ENCODE measurements at places on chromosomes 6 and 20. TPM values are rescaled to one million over a fixed set of nuclear protein-coding genes. Genes with fewer than 3 reads are reported as not detected.

- no peak overlapping the region for H3K4me3 ChIP-seq
- H3K27ac ChIP-seq, result no peak overlapping the region
- DNase-seq, result no peak
- H3K27me3 ChIP-seq, result peaks cover 88% of the 10 kb centered on the region
- peaks cover 13% of the 10 kb centered on the region for H3K4me1 ChIP-seq
Observed at GRCh38 chr6:98838032-98838431, 3.7 kb downstream of the POU3F2 start.

DNA sequence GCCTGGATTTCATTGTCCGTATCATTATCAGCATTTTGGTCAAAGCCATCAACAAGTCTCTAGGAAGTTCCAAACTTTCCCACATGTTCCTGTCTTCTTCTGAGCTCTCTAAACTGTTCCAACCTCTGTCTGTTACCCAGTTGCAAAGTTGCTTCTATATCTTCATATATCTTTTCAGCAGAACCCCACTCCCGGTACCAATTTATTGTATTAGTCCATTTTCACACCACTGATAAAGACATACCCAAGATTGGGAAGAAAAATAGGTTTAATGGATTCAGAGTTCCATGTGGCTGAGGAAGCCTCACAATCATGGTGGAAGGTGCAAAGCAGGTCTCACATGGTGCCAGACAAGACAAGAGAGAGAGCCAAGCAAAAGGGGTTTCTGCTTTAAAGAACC is 293.2 kb downstream of the EPM2A start:
- no peak for DNase-seq
- no peaks in the 10 kb centered on the region for H3K27me3 ChIP-seq
- H3K36me3 ChIP-seq, result no peaks in the 10 kb centered on the region
- no peak overlapping the region for H3K27ac ChIP-seq
- H3K4me1 ChIP-seq, result no peaks in the 10 kb centered on the region

- H3K4me3 ChIP-seq, result no peak overlapping the region
- no peak for DNase-seq
- no peaks in the 10 kb centered on the region for H3K36me3 ChIP-seq
- no peak overlapping the region for H3K27ac ChIP-seq
Observed at GRCh38 chr6:162907876-162908481, 180.2 kb downstream of the PACRG start.

DNA sequence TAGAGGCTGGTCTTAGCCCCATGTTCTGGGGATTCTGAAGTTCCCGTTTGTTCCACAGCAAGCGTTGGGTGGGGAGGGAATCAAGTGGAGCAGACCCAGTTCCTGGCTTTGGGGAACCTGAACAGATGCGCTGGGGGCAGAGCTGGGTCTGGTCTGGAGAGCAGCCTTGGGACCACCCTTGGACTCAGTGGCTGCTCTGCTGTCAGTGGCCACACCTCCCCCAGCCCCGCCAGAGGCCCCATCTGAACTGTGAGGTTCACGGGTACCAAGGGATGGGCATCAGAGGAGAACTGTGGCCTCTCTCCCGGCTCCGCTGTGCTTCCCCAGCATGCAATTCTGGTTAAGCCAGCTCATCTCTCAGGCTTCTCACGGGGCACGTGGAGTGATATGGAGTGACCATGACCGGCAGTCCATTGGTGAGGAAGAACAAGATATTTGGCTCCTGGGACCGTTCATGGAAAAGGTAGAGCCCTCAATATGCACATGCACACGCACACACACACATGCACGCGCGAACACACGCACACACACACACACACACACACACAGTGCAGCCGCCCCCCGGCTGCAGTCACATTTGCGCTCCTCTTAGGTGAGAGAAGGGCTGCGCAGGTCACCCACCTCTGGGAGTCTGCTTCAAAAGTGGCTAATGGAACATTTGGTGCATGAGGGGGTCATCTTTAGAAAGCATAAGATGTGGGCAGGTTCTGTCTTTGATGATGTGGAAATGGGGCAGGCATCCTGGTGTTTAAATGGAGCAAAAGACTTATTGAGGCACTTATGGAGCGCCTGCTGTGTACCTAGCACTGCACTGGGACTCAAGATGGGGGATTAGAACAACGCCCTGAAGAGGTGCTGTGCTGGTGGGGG is 6.0 kb downstream of the DLGAP4 start:
- no peak for DNase-seq
- no peak overlapping the region for H3K4me3 ChIP-seq
- no peaks in the 10 kb centered on the region for H3K36me3 ChIP-seq

- H3K4me3 ChIP-seq, result no peak overlapping the region
- no peaks in the 10 kb centered on the region for H3K4me1 ChIP-seq
- no peaks in the 10 kb centered on the region for H3K36me3 ChIP-seq
- DNase-seq, result no peak
- no peaks in the 10 kb centered on the region for H3K27me3 ChIP-seq
- H3K27ac ChIP-seq, result no peak overlapping the region
Observed at GRCh38 chr6:23073821-23074220, 504.5 kb downstream of the HDGFL1 start.

- H3K27me3 ChIP-seq, result no peaks in the 10 kb centered on the region
- no peaks in the 10 kb centered on the region for H3K36me3 ChIP-seq
- H3K4me1 ChIP-seq, result no peaks in the 10 kb centered on the region
Observed at GRCh38 chr20:16539280-16540021, 33.8 kb downstream of the KIF16B start.

DNA sequence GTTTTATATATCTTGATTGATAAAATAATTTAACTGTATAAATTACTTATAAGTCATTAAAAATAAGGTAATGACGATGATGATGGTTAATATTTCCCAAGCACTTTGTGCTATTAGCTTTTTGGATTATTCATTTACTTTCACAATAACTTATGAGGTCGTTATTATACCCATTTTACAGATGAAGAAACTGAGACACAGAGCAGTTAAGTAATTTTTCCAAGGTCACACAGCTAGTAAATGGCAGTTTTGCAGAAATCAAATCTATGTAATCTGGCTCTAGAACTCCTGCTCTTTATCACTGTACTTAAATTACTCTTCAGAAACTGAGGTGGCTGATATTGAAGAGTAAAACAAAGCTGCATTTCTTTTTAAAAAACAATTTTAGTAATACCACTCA is 18.2 kb downstream of the NOL7 start:
- no peaks in the 10 kb centered on the region for H3K36me3 ChIP-seq
- H3K4me1 ChIP-seq, result no peaks in the 10 kb centered on the region
- H3K4me3 ChIP-seq, result no peak overlapping the region
- no peaks in the 10 kb centered on the region for H3K27me3 ChIP-seq

DNA sequence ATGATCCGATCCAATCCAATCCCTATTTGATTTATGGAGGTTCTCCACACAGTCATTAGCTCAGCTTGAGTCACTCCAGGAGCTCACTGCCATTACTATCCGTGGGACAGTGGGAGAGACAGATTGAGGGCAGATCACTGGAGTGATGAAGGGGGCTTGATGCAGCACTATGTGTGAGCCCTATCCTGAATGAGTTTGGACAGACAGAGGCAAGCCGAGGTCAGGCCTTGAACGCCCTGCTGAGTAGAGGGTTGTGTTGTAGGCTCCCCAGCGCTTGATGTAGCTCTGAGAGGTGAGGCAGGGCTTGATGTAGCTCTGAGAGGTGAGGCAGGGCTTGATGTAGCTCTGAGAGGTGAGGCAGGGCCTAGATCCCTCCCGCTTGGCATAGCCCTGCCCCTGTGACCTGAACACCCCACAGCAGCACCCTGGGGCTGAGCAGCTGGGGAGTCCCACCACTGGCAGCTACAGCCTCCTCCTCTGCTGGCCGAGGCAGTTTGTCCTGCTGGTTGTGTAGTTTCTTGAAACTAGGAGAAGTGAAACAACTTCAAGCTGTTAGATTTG is 58.7 kb downstream of the ZFAND3 start:
- no peak overlapping the region for H3K27ac ChIP-seq
- H3K4me1 ChIP-seq, result peaks cover 26% of the 10 kb centered on the region
- H3K4me3 ChIP-seq, result no peak overlapping the region
- H3K27me3 ChIP-seq, result no peaks in the 10 kb centered on the region
- no peak for DNase-seq

- no peaks in the 10 kb centered on the region for H3K27me3 ChIP-seq
- peak overlapping the region; percentile 52 for H3K4me3 ChIP-seq
- no peak for DNase-seq
- peaks cover 8% of the 10 kb centered on the region for H3K4me1 ChIP-seq
- H3K27ac ChIP-seq, result peak overlapping the region; percentile 86
Observed at GRCh38 chr6:35258336-35258735, 1.2 kb upstream of the ZNF76 start.

Gene E2F3
- 10.8 TPM for total RNA-seq

Gene HRH3
- total RNA-seq, result not detected

Gene LY6G6F
- total RNA-seq, result not detected

Gene TMEM239
- not detected for total RNA-seq

Gene GPX5
- not detected for total RNA-seq

Gene BTN1A1
- 0.60 TPM for total RNA-seq

All from hepatocyte (in vitro differentiated cells).